ENCODE measurements at places on chromosomes 3 and 15.

DNA sequence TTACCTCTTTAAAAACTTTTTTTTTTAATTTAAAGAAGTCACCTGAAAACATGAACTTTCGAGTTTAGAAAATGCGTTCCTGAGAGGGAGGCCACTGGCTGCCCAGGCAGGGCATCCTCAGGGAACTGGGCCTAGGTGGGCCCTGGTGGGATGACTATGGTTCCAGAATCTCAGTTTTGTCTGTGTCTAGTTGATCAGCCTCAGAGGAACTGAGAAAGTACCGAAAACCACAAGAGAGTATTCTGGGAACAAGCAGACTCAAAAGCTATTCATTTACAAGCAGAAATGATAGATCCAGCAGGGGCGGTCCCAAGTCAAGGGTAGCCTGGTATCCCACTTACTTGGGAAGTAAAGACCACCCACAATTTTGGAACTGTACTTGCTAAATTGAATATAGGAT, 10.5 kb downstream of the WWTR1 start:
- no peak for DNase-seq

GRCh38 chr3:16841904-16842271, 42.9 kb upstream of the PLCL2 start:
- no peak for DNase-seq

DNA sequence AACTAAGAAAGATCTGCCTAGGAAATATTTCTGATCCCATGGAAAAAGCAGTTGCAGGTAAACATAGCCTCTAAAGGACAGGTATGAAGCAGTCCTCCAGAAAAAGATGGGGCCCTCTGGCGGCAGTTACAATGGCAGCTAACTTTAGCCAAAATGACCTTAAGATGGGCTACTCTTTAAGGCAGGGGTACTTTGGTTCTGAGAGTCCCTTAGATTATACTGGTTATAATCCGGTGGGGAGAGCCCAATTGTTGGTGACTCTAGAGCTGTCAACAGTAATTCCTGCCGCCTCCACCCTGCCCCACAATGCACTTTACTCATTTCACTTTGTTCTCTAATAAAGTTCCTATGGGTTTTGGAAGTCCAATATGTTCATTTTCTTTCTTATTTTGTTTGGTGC, 412.8 kb upstream of the WNT5A start:
- DNase-seq = no peak

- DNase-seq = peak; percentile 87
These were observed 27.6 kb upstream of the ANKDD1A start for GRCh38 chr15:64883997-64884511.

DNA sequence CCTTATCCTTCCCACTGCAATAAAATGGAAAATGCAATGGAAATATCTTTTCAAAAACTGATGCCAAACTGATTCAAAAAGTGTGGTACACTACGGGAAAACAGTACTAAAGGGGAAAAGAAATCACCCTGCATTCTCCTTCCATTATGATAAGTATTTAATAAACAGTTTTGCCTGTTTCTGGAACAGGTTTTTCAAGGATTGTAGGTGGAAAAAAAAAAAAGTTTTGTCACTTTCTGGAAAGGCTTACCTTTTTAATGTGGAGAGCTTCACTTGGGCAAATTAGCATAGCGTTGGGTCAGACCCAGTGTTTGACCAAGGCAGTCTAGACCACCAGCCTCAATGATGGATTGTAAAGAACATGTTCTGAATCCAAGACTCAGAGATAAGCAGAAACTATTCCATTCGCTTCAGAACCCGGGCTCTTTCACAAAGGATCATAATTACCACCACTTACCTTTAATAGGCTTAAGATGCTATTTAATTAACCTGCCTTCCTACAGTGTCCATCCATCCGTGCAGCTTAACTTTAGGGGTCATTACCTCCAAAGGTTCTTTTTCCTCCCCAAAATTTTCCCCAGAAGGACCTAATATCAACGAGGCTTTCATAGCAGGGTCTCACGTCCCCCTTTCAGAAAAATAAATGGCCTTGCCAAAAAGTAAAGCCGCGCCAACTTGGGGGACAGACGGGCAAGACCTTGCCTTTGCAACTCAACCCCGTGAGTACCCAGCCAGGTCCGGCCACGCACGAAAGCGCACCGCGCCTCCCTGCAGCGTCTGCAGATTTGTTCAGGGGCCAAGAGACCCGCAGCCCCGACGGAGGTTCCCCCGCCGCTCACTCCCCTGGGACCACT, 1.0 kb downstream of the DCBLD2 start:
- DNase-seq = no peak

DNA sequence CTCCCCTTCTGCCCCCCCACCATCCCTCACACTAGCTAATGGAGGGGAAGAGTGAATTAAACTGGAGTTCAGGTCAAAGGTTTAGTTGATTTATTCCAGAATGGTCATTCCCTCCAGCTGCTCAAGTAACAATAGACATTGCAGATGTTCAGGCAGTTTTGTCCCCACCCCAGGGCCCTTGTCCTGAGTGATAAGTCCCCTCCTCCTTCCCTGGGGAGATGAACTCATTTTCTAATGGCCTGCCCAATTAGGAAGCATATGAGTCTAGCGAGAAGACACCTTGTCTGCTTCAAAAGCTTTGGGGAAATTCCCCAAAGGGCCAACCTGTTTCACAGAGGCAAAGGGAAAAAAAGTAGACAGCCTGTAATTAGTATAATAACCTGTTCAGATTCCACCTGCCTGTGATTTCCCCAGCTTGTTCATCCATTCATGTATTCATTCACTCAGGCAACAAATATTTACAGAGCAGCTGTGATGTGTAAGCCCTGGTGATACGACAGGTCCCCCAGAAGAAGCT, 165.3 kb downstream of the SHQ1 start:
- no peak for DNase-seq

DNA sequence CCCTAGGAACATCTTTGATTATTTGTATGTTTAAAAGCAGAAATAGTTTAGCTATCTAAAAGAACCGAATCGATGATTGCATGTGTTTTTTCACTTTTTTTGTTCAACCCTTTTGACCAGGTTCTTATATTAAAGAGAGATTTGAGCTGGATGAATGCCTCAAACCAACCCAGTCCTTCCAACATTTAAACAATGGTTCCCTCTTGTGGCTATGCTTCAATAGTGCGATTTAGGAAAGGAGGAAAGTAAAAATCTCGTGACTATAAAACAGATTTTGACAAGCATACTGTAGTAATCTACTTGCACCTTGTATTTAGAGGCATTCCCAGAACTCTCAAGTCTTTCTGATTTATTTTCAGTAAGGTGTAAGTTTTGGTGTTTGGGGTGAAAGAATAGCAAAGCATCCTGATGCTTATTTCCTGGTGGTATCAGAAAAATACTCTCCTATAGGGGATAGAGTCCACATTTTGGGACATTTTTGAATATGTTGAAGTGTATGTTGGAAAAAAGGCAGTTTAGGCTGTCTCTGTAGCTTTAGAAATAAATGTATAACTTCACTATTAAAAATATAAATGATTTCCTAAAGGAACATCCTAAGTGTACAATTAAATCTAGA, 159.6 kb upstream of the KCNH8 start:
- DNase-seq = no peak

DNA sequence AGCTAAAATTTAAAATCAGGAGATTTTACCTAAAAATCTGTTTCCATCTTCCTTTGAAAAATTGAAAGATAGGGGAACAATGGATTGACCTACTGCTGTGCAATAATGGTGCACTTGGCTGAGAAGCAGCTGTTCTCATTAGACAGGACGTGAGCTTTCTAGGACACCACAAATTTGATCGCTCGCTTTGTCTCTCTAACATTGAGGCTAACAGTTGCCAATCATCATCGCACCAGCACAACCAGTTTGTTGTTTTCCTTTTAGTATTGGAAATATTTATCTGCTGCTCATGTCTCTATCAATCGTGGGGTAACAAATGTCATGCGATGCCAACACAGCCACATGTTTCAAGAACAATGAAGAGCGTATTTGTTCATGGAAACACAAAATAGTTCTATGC, 228.8 kb upstream of the P2RY1 start:
- no peak for DNase-seq

- peak; percentile 100 for DNase-seq
These were observed 46.4 kb upstream of the HES1 start for GRCh38 chr3:194089357-194090177.

GRCh38 chr3:127185268-127185667, 7.7 kb upstream of the PRR23E start:
- no peak for DNase-seq

DNA sequence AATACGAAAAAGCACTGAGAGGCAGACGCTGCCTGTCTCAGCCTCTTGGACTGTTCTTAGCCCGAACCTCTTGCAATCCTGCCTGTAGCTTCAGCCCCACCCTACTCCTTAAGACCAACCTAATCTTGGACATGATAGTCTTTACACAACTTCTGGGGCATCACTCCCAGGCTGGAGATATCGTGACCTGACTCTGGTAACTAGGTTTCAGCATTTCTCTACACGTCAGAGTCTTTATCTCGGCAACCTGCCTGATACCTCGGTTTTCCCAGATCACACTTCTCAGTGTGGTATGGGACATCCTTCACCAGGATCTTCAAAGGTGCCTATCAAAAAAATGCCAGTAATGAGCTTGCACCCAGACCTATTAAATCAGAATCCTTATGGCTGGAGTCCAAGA, 590.2 kb upstream of the KCNMB2 start:
- no peak for DNase-seq

- no peak for DNase-seq
These were observed 85.5 kb downstream of the WNT7A start for GRCh38 chr3:13794322-13794721.

DNA sequence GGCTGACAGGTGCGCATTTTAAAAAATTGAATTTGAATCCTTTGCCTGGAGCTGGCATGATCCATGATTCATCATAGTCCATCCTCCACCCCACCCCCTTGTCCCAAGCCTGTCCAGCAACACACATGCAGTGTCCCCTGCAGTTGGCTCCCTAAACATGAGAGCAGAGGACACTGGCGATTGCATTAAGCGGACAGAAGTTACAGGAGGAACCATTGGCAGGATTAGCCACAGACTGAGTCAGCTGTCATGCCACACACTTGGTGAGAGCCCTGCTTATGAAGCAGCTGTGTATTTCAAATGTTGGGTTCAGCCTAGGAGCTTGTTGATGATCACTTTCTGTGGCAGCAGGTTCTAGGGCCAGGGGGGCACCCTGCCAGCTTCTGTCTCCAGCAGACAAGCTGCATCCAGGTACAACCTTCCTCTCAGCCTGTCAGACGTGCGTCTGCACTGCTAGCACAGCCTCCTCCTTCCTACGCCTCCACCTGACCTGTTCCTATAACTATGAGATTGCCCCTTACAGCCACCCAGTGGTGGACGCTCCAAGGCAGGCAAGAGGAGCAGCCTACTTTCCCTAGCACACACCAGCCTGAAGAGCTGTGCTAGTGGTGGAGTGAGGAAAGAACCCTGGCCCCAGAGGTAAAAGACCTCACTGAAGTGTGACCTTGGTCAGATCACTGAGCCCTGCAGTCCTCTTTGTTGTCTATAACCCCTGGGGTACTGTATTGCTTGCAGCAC, 121.9 kb downstream of the SLCO3A1 start:
- DNase-seq = no peak

DNA sequence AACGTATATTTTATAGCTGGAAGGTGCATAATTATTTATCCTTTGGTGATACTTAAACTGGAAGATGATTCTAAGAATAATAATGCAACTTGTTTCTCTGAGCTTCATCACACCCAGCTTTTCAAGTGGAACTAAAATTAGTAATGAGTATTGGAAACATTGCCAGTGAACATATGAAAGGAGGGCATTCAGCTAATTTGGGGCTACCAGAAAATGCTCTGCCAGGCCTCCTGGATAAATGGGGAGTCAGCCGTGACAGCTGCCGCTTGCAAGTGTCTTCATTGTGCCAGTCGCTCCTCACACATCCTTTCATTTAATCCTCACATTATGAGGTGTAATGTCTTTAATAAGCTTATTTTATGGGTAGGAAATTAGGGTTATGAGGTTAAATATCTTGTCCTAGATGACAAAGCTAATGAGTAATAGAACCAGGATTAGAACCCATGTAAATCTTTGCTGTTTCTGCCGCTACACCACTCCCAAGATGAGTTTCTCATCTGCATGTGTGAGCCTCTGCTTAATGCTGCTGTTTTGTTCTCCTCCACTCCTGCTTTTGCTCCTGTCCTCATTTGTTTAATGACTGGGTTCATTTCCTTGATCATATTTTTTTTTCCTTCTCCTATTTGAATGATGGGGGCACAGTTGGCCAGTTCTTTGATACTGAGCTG, 155.7 kb downstream of the PLCL2 start:
- no peak for DNase-seq

GRCh38 chr3:151133917-151134450, 48.5 kb downstream of the MED12L start:
- no peak for DNase-seq

DNA sequence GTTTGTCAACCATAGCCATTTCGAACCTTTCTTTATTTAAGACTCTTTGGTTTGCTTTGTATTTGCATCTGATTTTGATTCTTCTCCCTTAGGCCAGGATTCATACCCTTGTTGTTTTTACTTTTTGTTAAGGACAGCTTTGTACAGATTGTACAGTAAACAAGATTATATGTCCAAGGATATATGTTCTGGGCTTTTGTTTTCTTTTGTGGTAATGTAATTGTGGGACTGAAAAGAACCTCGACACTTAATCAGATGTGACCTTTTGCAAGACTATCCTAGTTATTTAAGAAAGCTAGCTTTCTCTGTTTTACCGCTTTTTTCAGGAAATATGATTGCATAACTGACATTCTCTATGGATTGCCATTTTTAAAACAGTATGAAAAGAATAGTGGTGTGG, 67.0 kb upstream of the SAMMSON start:
- DNase-seq = no peak

GRCh38 chr15:80436511-80437307, 32.5 kb downstream of the ARNT2 start:
- peak; percentile 27 for DNase-seq

DNA sequence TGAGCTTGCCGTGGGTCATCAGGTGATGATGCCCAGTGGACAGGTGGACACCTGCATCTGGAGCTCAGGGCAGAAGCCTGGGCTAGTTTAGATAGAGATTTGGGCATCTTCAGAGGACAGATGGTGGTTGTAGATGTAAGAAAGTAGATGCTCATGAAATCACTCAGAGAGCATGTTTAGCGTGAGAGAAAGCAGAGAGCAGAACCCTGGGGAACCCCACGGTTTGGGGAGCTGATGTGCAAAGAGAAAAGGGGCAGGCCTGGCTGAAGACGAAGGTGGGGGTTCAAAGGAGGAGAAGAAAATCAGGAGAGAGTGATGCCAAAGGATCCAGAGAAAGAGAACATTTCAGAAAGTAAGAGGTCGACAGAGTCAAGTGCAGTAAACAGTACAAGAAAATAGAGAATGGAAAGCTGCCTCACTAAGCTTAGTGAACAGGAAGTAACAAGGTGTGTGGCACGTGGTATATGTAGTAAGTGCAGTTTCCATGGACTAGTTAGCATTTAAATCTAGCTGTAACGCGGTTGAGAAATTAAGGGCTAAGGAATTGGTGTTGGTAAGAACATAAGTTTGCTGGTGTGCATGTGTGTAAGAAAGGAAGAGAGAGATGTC, 13.5 kb downstream of the TIGIT start:
- DNase-seq = no peak

DNA sequence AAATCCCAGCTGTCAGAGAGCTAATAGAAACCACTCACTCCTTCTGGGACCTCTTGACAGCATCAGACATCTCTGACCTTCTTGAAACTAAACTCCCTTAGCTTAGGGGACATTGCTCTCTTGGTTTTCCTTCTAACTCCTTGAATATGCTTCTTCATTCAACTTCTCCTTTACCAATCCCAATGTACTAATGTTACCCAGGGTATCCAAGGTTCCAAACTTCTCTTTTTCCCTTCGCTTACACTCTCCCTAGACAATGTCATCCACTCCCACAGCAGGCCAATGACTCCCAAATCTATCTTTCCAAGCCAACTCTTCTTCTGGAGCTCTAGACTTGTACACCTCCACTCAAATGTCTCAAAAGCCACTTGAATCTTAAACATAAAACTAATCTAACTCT, 14.6 kb downstream of the HEXA start:
- no peak for DNase-seq
